ENCODE measurements at places on chromosomes 5 and 9.

GRCh38 chr9:105541838-105542237 lies 16.1 kb upstream of the FKTN start:
- DNase-seq = peak; percentile 73

- no peak for DNase-seq
Observed at GRCh38 chr5:171492781-171493180, 73.3 kb downstream of the FGF18 start.

DNA sequence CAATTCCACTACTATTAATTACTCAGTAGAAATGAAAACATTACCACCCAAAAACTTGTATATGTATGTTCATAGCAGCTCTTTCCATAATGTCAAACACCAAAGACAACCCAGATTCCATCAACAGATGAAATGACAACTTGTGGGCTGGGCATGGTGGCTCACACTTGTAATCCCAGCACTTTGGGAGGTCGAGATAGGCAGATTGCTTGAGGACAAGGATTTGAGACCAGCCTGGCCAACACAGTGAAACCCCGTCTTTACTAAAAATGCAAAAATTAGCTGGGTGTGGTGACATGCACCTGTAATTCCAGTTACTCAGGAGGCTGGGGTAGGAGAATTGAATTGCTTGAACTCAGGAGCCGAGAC lies 11.5 kb downstream of the UIMC1 start:
- DNase-seq = no peak

DNA sequence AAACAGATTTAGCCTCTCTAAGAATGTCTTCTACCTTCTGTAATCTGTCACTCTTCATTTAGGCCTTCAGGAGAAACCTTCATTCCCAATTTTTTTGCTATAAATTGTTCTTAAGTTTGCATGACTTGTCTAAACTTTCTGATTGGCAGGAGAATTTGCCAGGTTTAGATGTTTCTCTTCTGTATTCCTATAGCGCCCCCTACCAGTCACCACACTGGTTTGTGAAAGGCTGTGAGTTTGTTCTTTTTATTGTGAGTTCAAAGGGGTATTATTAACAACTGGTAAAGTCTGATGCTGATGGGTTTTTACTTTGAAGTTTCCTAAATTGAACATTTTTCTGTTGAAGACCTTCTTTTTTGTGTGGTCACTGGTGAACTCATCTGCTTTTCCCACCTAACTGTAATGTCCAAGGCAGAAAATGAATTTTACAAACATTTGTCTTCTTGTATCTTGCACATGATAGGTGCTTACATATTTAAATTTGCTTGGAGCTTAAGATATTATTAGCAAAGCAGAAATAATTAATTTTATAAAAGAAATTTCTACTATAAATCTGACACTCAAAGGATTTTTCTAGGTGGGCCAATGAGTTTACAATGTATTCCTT lies 18.4 kb upstream of the F2RL2 start:
- DNase-seq = peak; percentile 69

DNA sequence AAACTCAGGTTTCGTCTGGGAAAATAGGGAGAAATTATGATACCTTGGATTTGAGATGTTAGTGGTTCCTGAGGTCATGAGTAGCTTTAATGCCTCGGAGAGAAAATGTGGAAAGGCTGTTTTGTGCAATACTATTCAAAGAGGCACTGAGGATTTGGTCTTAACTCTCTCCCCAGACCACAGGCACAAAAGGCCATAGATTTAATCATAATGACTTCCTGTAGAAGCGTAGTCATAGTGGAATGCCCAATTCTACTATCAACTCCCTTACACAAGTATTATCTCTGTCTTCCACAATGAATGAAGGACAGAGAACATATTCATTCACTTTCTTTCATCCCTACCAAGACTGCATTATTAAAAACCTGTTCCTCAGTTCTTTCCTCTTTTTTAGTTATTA lies 153.0 kb upstream of the FTMT start:
- no peak for DNase-seq

- no peak for DNase-seq
Observed at GRCh38 chr5:172508471-172509404, 54.4 kb upstream of the SH3PXD2B start.

- no peak for DNase-seq
Observed at GRCh38 chr5:73733219-73733618, 107.2 kb downstream of the ARHGEF28 start.

GRCh38 chr9:13554626-13555025 lies 275.1 kb upstream of the MPDZ start:
- no peak for DNase-seq

GRCh38 chr9:16309469-16310271 lies 560.8 kb downstream of the BNC2 start:
- DNase-seq = no peak

GRCh38 chr5:66143473-66144073 lies 527 bp upstream of the SREK1 start:
- DNase-seq = no peak

GRCh38 chr9:111731928-111732327 lies 62.8 kb downstream of the SHOC1 start:
- no peak for DNase-seq

DNA sequence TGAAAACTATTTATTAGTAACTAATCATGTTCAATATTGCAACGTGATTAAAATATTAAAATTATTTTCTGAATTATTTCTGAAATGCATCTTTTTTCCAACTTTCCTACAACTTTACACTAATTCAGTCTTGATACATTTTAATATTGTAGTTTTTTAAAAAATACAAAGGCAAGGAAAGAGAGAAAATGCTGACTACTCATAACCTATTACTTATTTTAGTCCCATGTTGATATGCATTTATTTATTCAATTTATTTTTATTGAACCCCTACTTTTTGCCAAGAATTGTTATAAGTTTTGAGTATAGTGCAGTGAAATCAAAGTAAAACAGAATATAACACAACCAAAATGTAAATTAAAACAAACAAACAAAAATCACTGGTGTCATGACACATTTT lies 978.2 kb downstream of the CDH9 start:
- DNase-seq = no peak

DNA sequence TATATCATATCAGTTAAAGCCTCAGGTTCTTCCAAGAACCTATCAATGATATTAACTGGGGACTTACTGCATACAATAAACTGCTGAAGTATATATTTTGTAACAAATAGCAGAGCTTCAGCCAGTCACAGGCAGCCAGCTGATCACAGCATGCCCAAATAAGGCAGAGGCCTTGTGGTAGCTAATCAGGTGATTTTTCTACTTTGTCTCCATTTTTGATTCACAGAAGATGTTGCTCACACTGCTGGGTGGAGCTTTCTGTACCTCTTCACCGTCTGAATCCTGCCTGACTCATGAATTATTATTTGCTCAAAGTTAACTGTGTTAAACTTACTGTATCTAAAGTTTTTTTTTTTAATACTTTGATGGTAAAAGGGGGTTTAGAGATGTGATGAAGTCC lies 357.4 kb downstream of the PSAT1 start:
- no peak for DNase-seq

DNA sequence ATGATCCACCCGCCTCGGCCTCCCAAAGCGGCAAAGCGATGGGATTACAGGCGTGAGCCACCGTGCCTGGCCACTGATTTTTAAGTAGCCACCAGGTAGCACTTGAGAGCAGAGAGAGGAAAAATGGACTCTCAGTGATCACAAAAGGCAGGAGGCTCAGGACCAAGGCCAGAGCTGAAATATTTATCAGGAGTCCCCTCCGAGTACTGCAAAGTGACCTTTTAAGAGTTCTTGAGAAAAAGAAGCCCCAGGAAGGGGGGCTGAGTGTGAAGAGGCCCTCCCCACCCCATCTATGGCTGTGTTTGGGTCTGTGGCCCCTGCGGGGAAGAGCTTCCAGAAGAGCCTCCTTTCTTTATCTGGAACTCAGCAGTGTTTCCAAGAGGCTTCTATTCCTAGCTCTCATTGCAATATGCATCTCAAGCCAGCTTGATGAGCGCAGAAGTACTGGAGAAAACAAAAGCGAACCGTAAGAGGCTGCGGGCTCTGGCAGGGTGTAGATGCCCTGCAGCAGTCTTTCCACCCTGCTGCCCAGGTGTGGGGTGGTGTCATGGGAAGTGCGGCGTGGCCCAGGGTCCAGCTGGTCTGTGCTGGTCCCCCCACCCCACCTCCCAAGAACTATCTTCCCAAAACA lies 75.5 kb upstream of the CDK20 start:
- no peak for DNase-seq

- DNase-seq = no peak
Observed at GRCh38 chr5:91643797-91644196, 260.7 kb upstream of the ARRDC3 start.

DNA sequence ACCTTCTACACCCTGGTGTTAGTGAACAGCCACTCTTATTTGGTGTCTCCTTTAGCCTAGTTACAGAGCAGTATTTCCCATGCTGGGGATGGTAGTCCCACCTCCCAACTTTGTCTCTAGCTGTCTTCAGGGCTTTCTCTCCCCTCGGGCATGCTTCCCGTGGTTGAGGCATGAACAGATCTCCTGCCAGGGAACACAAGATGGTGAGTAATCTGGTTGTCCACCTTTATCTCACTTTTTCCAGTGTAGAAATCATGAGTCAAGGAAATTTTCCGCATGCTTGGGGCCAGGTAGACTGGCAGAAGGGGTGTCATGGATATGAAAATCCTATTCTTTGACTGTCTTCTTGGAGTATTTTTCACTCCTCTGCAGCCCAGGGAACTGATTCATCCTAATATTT lies 532.9 kb downstream of the ANXA1 start:
- DNase-seq = no peak

GRCh38 chr9:135857843-135858242 lies 49.5 kb downstream of the CAMSAP1 start:
- DNase-seq = no peak

GRCh38 chr5:123422433-123423277 lies 548 bp downstream of the CEP120 start:
- DNase-seq = no peak

DNA sequence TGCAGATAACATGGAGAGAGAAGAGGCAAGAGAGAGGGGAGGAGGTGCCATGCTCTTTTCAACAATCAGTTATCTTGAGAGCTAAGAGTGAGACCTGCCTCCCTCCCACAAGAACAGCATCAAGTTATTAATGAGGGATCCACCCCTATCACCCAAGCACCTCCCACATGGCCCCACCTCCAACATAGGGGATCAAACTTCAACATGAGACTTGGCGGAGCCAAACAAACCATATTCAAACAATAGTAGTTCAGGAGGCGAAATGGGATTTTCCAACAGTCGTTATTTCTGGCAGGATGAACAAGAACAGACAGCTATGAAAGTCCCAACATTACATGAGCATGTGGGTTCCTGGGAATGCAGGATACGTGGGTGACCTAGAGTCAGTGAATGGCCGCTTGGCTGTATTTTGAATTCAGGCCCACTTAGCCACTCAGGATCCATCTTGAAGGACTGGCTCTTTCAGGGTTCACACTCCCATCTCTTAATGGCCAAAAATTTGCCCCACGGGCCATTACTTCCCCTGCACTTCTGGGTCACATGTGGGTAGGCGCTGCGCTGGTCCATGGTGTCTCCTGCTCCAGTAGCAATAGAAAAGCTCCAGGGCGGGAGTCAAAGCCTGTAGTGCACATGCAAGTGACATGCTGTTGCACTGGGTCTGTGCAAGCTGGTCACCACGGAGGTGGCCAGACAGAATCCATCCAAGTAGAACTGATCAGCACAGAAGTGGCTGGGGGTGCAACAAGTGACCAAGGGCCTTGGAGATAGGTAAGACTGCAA lies 7.1 kb upstream of the FAF2 start:
- no peak for DNase-seq

DNA sequence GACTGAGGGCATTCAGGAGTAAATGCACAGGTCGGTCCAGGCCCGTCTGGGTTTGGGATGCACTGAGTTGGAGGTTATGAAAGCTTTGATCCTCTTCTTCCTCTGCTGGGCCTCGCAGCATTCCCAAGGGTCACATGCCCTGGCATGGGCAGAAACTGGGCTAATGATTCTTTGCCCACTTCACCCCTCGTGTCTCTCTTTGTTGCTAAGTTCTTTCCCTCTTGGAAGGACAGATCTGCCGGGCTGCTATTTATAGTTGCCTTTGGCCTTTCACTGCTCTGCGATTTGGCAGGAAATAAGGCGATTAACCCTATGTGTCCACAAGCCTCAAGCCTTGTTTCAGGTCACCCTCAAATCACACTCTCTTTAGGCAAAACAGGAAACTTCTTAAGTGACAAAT lies 66.9 kb downstream of the ENTREP1 start:
- no peak for DNase-seq

GRCh38 chr5:5886812-5887486 lies 464.5 kb downstream of the ICE1 start:
- no peak for DNase-seq

- no peak for DNase-seq
Observed at GRCh38 chr9:87875060-87875459, 7.6 kb upstream of the SPATA31E1 start.

DNA sequence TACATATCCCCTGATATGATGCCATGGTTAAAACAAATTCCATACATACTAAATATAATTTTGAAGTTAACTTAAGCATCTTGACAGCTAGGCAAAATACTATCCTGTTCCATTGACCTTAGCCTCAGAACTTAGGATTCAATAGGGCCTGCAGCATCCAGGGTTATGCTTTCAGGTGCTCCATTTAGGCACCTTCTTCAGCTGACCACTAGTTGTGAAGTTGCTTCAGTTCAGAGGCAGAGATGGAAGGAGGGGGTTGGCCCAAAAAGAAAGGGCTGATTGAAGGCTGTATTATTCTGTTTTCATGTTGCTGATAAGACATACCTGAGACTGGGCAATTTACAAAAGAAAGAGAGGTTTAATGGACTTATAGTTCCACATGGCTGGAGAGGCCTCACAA lies 7.0 kb upstream of the NREP start:
- no peak for DNase-seq

GRCh38 chr5:91076138-91076537 lies 307.0 kb downstream of the ARRDC3 start:
- no peak for DNase-seq

DNA sequence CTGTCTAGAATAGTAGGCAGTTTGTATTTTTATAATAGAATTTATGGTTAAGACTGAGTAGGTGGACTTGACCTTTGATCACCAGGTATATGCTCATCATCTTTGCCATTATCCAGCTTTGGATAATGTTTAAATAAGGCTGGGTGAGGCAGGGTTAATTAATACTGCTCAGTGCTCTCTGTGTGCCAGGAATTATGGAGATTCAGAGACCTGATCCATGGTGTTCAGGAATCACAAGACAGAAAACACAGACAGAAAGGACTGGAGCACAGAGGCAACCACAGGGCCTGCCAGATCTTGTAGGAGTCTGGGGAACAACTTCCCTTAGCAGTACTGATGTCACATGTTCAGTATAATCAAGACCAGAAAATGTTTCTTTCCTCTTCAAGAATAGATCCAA lies 186.3 kb upstream of the ADCY2 start:
- DNase-seq = no peak

Measured in inflammatory macrophage treated with lipopolysaccharide for 4 hours (primary cell).